ENCODE measurements at places on chromosomes 5 and 9.

- no peak overlapping the region for H3K27ac ChIP-seq
- H3K27me3 ChIP-seq, result peaks cover 2% of the 10 kb centered on the region
- H3K36me3 ChIP-seq, result no peaks in the 10 kb centered on the region
- no peaks in the 10 kb centered on the region for H3K4me1 ChIP-seq
- no peak overlapping the region for H3K4me3 ChIP-seq
These were observed 83.0 kb downstream of the NPR3 start for GRCh38 chr5:32794086-32794485.

DNA sequence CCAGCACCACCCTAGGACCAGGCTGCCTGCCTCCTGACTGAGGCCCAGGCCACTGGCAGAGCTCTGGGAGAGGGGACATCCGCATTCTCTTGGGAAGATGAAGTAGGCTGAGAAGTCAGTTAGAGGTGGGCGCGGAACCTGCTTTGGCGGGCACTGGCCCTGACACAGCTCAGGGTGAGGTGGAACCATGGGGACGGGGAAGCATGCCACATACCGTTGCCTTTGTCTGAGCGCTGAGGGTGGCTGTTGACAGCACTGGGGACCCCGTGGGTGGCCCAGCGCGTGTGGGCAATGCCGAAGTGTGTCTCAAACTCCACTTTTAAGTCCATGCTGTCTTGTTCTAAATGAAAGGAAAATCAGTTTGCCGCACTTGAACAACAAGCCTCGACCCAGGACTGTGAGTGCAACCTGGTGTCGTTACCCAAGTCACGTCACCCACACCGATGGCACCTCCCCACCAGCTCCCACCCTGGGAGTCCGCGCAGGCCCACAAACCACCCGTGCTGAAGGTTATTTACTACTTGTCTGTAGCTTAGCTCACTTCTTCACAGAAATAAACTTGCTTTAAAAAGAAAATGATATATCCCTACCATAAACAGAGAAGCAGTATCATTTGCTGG, 17.4 kb downstream of the GFPT2 start:
- no peak overlapping the region for H3K4me3 ChIP-seq
- H3K36me3 ChIP-seq, result no peaks in the 10 kb centered on the region
- H3K27me3 ChIP-seq, result peaks cover 6% of the 10 kb centered on the region
- peaks cover 2% of the 10 kb centered on the region for H3K4me1 ChIP-seq

- no peak for DNase-seq
- no peak overlapping the region for H3K4me3 ChIP-seq
- H3K27ac ChIP-seq, result no peak overlapping the region
- H3K27me3 ChIP-seq, result no peaks in the 10 kb centered on the region
- no peaks in the 10 kb centered on the region for H3K36me3 ChIP-seq
These were observed 49.1 kb upstream of the OSMR start for GRCh38 chr5:38796742-38797108.

DNA sequence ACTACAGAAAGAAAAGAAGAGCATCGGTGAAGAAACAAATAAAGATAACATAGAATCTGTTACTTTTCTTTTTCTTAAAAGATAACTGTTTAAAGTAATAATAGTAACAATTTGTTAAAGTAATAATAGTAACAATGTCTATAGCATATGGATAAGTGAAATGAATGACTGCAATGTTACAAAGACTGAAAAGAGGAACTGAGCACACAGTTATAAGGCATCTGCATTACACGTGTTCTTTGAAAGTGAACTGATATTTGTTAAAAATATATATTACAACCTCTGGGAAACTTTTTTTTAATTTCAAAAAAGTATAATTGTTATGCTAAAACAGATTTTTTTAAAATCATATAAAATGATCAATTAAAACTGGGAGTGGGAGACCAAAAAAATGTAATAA, 88.4 kb upstream of the FST start:
- no peak overlapping the region for H3K27ac ChIP-seq
- H3K4me3 ChIP-seq, result no peak overlapping the region
- no peaks in the 10 kb centered on the region for H3K27me3 ChIP-seq

- no peaks in the 10 kb centered on the region for H3K4me1 ChIP-seq
- H3K27ac ChIP-seq, result no peak overlapping the region
- no peaks in the 10 kb centered on the region for H3K27me3 ChIP-seq
- no peaks in the 10 kb centered on the region for H3K36me3 ChIP-seq
- no peak for DNase-seq
These were observed 8.9 kb upstream of the TLE4 start for GRCh38 chr9:79562749-79563386.

DNA sequence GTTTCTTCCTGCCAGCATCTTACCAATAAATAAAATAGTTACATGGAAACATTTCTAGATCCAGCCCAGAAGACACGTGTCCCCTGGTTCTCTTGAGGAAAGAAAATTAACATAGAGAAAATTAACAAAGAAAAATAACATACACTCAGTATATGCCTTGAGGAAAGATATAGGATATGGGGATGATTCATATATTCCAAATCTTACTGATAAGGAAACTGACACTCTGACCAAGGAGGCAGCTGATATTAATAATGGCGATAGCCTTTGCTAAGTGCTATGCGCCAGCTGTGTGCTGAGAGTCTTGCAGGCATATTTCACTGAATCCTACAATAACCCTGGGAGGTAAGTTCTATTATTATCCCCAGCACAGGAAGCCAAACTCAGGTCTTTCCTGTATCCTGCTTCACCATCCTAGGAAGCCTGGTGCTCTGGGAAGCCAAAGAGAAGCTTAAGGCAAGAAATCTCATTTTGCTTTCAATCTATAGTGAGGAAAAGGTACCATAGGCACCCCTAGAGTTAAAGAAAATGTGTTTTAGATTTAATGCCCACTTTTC, 302.7 kb upstream of the NREP start:
- H3K27ac ChIP-seq, result no peak overlapping the region
- H3K36me3 ChIP-seq, result peaks cover 10% of the 10 kb centered on the region
- no peak overlapping the region for H3K4me3 ChIP-seq

- no peaks in the 10 kb centered on the region for H3K4me1 ChIP-seq
- no peak overlapping the region for H3K27ac ChIP-seq
- DNase-seq, result no peak
These were observed 73.9 kb upstream of the VCAN start for GRCh38 chr5:83397658-83398057.
